ENCODE measurements at places on chromosomes 4 and X.

GRCh38 chr4:64617800-64618199, 208.6 kb upstream of the TECRL start:
- no peak for DNase-seq
- H3K36me3 ChIP-seq, result no peaks in the 10 kb centered on the region
- no peak overlapping the region for H3K27ac ChIP-seq
- no peaks in the 10 kb centered on the region for H3K27me3 ChIP-seq
- no peaks in the 10 kb centered on the region for H3K4me1 ChIP-seq

DNA sequence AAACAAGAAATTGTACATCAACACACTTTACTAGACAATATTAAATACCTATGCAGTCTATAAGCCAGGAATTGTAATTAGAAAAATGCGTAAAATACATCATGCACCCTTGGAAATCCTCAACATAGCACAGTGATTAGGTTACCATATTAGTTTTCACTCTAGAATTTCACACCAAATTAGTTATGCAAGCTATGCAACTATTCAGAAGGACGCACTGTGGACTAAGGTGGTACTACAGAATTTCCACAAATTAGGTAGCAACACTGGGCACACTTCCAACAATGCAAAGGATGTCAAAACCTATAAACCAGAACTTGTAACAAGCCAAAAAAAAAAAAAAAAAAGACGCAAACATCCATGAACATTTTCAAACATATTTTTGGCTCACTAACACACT, 71.1 kb upstream of the ZCCHC13 start:
- H3K36me3 ChIP-seq, result peaks cover 6% of the 10 kb centered on the region
- no peaks in the 10 kb centered on the region for H3K27me3 ChIP-seq
- DNase-seq, result no peak

GRCh38 chrX:112760697-112761096, 79.9 kb downstream of the AMOT start:
- no peaks in the 10 kb centered on the region for H3K36me3 ChIP-seq
- H3K4me1 ChIP-seq, result no peaks in the 10 kb centered on the region
- no peak overlapping the region for H3K27ac ChIP-seq
- H3K27me3 ChIP-seq, result peaks cover 10% of the 10 kb centered on the region
- H3K4me3 ChIP-seq, result no peak overlapping the region

DNA sequence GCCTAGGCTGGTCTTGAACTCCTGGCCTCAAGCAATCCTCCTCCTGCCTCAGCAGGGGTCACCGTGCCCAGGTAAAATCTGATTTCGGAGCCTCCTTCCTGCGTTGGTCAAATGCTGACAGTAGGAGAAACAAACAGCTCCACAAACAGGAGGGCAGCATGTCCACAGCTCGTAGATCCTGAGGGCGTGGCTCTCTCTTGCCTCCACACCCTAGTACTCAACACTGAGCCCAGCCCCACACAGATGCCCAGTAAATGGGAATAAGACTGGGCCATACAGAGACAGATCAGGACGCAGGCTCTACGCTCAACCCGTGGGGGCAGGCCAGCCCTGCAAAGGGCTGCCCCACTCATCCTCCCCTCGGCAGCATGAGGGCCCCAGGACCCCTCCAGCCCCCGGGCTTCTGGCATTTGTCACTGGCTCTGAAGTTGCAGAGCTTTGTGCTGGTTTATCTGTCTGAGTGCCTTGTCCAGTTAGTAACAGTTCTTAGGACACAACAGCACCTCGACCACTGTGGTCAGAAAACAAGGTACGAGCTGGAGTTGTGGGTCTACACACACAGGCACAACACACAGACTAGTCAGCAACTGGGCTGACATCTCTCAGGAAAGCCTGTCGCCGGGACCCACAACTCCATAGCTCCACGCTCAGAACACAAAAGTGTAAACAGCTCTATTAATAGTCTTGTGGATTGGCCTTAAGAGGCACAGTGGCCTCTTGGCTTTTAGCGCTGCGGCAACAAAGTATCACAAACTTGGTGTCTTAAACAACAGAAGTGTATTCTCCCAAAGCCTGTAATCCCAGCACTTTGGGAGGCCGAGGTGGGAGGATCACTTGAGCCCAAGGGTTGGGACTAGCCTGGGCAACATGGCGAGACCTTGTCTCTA, 5.2 kb downstream of the TNIP2 start:
- peaks cover 24% of the 10 kb centered on the region for H3K36me3 ChIP-seq
- no peak for DNase-seq
- no peak overlapping the region for H3K4me3 ChIP-seq
- no peak overlapping the region for H3K27ac ChIP-seq

GRCh38 chr4:56674984-56675383, 6.1 kb downstream of the HOPX start:
- H3K27ac ChIP-seq, result no peak overlapping the region
- no peaks in the 10 kb centered on the region for H3K27me3 ChIP-seq
- H3K36me3 ChIP-seq, result no peaks in the 10 kb centered on the region

- H3K4me1 ChIP-seq, result no peaks in the 10 kb centered on the region
- H3K27me3 ChIP-seq, result no peaks in the 10 kb centered on the region
- H3K4me3 ChIP-seq, result no peak overlapping the region
- no peaks in the 10 kb centered on the region for H3K36me3 ChIP-seq
- no peak overlapping the region for H3K27ac ChIP-seq
These were observed 176.9 kb upstream of the GK2 start for GRCh38 chr4:79584902-79585301.

DNA sequence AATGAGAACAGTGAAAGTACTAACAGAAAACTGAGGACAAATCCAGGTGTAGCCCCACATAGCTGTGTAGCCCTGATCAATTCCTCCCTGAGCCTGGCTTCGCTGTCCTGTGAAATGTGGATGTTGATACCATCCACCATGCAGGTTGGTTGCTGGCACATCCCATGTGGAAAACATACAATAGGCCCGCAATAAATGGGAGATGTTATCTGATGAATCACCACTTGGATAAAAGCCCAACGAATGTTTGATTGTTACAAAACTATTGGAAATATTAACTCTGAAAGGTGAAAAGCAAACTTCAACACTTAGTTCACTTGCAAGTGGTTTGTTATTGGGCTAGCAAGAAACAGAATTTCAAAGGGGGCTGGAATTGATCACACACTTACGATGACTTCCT, 186.3 kb upstream of the FTHL17 start:
- no peaks in the 10 kb centered on the region for H3K27me3 ChIP-seq
- no peak overlapping the region for H3K4me3 ChIP-seq
- no peaks in the 10 kb centered on the region for H3K36me3 ChIP-seq
- H3K27ac ChIP-seq, result no peak overlapping the region
- no peaks in the 10 kb centered on the region for H3K4me1 ChIP-seq

- no peak for DNase-seq
- no peak overlapping the region for H3K4me3 ChIP-seq
- peaks cover 4% of the 10 kb centered on the region for H3K36me3 ChIP-seq
- H3K27ac ChIP-seq, result peak overlapping the region; percentile 64
- H3K27me3 ChIP-seq, result no peaks in the 10 kb centered on the region
These were observed 132.8 kb upstream of the KLF3 start for GRCh38 chr4:38531141-38531727.

DNA sequence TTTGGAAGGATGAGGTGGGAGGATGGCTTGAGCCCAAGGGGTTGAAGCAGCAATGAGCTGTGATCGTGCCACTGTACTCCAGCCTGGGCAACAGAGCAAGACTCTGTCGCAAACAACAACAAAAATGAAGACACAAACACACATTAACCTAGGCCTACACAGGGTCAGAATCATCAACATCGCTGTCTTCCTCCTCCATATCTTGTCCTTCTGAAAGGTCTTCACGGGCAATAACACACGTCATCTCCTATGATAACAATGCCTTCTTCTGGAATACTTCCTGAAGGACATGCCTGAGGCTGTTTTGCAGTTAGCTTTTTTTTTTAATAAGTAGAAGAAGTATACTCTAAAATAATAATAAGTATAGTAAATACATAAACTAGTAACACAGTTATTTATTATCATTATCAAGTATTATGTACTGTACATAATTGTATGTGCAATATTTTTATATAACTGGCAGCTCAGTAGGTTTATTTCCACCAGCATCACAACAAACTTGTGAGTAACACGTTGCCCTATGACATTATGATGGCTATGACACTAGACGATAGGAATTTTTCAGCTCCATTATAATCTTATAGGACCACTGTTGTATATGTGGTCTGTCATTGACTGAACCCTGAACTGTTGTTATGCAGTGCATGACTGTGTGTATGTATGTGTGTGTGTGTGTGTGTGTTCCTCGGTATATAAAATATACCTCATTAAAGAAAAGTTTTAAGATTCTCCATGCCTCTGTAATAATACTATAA, 69.2 kb upstream of the MAML3 start:
- H3K27me3 ChIP-seq, result peaks cover 21% of the 10 kb centered on the region
- no peak overlapping the region for H3K4me3 ChIP-seq
- DNase-seq, result no peak
- H3K4me1 ChIP-seq, result no peaks in the 10 kb centered on the region

- H3K27ac ChIP-seq, result no peak overlapping the region
- H3K4me3 ChIP-seq, result no peak overlapping the region
- H3K36me3 ChIP-seq, result no peaks in the 10 kb centered on the region
- DNase-seq, result no peak
- no peaks in the 10 kb centered on the region for H3K4me1 ChIP-seq
- H3K27me3 ChIP-seq, result peaks cover 53% of the 10 kb centered on the region
These were observed 18.8 kb downstream of the PNMA6F start for GRCh38 chrX:153302796-153303195.

GRCh38 chrX:11380187-11380844, 87.1 kb downstream of the AMELX start:
- no peak for DNase-seq
- no peaks in the 10 kb centered on the region for H3K36me3 ChIP-seq
- no peak overlapping the region for H3K27ac ChIP-seq
- H3K4me3 ChIP-seq, result no peak overlapping the region
- H3K27me3 ChIP-seq, result no peaks in the 10 kb centered on the region

DNA sequence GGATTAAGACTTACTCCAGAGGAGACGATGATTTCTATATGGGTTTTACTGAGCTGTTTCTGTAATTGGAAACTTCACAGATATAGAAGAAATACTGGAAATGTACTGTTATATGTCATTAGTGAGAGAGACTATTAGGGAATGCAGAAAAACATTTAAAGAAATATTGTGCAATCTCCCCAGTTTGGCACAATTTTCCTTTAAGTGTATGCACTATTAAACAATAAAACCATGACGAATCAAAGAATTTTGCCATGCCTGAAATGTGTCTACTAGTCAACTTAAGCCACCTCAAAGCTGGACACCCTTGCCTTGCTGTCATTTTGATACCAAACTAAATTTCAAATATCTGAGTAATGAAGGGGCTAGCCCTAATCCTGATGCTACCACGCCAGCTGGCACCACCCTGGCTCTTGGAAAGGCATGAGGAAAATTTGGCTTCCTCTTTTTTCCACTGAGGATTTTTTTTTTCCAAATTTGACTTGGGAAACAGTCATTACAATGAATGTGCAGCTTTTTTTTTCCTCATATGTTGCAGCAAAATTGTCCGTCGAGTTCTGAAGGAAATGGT, 36.1 kb downstream of the MTTP start:
- no peaks in the 10 kb centered on the region for H3K36me3 ChIP-seq
- no peaks in the 10 kb centered on the region for H3K4me1 ChIP-seq
- DNase-seq, result no peak
- H3K4me3 ChIP-seq, result no peak overlapping the region

DNA sequence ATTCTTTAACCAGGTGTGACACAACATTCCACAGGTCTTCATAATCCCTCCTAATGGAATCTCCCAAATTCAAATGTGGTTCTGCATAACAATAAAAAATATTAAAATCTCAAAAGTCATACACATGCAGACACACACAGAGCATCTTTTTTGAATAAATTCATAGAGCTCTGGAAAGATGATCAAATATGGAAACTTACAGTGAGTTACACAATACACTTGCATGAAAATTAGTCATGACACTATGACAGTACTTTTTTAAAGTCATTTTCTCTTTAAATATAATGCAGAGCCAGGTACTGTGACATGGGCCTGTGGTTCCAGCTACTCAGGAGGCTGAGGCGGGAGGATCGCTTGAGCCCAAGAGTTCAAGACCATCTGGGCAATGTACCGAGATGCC, 38.9 kb downstream of the DDX60L start:
- H3K4me1 ChIP-seq, result peaks cover 13% of the 10 kb centered on the region
- no peak overlapping the region for H3K4me3 ChIP-seq
- H3K36me3 ChIP-seq, result peaks cover 26% of the 10 kb centered on the region
- DNase-seq, result no peak
- no peaks in the 10 kb centered on the region for H3K27me3 ChIP-seq

DNA sequence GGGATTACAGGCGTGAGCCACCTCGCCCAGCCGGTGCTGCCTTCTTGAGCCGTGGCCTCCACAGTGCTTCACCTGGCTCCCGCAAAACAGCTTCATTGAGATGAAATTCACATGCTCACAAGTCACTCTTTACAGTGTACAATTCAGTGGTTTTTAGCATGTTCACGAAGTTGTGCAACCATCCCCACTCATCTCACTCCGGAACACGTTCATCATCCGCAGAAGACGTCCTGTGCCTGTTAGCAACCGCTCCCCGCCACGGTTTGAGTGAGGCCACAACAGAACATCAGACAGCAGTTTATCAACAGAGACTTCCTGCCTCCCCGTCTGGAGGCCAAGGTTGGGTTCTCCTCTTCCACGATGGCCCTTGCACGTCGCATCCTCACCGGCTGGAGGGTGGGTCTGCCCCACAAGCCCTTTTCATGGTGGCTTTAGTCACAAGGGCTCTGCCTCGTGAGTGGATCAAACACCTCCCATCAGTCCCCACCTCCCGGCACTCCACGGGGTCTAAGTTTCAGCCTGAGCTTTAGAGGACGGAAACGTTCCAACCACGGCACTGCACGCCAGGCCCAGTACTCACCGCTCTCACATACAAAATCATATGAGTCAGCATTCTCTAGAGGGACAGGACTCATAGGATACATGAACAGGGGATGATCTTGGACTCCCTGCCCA, 29.6 kb upstream of the SPON2 start:
- H3K4me3 ChIP-seq, result peak overlapping the region; percentile 93
- peak overlapping the region; percentile 95 for H3K27ac ChIP-seq
- H3K36me3 ChIP-seq, result peaks cover 43% of the 10 kb centered on the region
- peaks cover 59% of the 10 kb centered on the region for H3K4me1 ChIP-seq

- no peak overlapping the region for H3K27ac ChIP-seq
- H3K4me3 ChIP-seq, result no peak overlapping the region
- DNase-seq, result no peak
- H3K27me3 ChIP-seq, result no peaks in the 10 kb centered on the region
- peaks cover 5% of the 10 kb centered on the region for H3K4me1 ChIP-seq
These were observed 38.6 kb downstream of the ALG13 start for GRCh38 chrX:111719426-111720210.

GRCh38 chr4:95343235-95343634, 205.5 kb downstream of the UNC5C start:
- no peaks in the 10 kb centered on the region for H3K27me3 ChIP-seq
- no peaks in the 10 kb centered on the region for H3K4me1 ChIP-seq
- no peak overlapping the region for H3K4me3 ChIP-seq
- H3K36me3 ChIP-seq, result no peaks in the 10 kb centered on the region
- DNase-seq, result no peak

DNA sequence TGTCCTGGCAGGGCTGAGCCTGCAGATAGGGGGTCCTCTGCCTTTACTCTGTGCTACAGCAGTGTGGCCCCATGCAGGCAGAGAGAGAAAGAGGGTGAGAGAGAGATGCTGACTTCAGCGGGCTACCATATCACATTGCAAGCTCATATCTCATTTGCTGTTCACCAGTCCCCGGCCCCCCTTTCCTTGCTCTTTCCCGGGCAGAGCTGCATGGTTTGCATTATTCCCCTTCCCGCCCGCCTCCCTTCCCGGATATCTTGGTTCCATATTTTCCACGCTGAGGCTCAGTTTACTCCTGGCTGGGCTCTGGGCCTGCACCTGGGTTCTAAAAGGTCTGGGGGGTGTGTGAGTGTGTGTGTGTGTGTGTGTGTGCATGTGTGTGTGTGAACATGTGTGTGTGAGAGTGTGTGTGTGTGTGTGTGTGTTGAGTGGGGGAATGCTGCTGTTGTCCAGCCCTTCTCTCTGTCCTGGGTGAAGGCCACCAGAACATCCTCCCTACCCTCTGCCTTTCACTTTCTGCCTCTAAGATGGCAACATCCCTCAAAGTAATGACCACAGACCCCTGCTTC, 63.5 kb downstream of the PJA1 start:
- no peak overlapping the region for H3K4me3 ChIP-seq
- H3K27ac ChIP-seq, result no peak overlapping the region
- H3K4me1 ChIP-seq, result no peaks in the 10 kb centered on the region
- H3K27me3 ChIP-seq, result no peaks in the 10 kb centered on the region
